Hepatic stellate cell (primary cell): ENCODE measurements at places on chromosomes 5 and 9.

DNA sequence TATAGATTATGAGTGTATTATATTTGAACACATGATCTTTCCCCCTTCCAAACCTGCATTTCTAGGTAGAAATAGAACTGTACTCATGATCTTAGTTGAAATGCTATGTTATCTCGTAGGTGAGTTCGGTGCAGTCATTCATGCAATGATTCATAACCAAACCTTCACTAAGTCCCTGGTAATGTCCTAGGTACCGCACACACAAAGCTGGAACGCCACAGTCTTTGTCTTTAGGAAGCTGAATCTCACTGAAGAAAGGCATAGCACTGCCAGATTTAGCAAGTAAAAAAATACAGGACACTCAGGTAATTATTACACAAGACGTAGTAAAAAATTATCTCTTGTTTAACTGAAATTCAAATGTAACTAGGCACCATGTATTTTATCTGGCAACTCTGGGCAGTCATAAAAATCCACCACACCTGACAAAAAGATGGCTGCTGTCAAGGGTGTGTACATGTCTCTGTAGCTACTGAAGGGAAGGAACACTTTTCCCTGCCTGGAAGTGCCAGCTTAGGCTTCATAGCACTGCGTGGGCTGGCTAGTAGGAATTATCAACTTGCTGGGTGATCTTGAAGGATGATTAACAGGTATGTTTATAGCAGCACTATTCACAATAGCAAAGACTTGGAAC is 28.0 kb upstream of the TXN start:
- no peak for DNase-seq

DNA sequence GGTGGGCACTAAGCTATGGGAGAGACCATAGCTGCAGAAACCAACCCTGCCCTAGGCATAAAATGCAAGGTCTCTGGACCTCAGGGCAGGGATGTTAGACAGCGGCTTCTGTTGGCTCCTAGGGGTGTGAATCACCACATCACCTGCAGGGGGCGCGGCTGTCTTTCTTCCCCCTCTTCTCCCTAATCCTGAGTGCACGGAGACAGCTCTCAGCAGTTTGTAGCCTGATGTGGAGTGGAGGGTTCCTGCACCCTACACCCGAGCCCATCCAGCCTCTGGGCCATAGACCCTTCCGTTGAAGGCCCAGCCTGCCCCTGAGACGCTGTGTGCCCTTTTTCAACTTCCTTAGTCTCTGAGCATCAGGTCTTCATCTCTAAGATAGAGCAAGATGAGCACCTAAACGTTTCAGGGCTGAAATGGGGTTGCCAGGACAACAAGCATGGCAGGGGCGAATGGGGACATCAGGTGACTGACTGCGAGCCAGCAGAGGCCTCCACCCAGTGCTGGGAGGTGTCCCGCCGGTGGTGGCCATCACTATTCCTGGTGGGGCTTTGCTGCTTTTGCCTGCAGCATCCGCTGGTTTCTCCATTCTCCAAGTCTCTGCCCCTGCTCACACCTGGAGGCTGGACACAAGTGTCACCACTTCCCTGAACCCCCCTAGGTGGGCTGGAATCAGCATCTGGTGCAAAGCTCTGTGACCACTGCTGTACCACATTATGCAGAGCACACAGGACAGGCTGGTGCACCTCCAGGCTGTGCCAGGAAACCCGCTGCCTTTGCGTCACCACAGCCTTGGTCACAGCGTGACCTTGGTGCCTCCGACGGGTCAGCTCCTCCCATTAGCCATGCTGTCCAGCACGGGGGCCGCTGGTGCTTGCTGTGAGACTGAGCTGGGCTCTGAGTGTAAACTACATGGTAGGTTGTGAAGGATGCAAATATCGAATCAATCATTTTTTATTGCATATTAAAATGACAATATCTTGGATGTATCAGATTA is 2.5 kb upstream of the SEC16A start:
- peak; percentile 88 for DNase-seq

DNA sequence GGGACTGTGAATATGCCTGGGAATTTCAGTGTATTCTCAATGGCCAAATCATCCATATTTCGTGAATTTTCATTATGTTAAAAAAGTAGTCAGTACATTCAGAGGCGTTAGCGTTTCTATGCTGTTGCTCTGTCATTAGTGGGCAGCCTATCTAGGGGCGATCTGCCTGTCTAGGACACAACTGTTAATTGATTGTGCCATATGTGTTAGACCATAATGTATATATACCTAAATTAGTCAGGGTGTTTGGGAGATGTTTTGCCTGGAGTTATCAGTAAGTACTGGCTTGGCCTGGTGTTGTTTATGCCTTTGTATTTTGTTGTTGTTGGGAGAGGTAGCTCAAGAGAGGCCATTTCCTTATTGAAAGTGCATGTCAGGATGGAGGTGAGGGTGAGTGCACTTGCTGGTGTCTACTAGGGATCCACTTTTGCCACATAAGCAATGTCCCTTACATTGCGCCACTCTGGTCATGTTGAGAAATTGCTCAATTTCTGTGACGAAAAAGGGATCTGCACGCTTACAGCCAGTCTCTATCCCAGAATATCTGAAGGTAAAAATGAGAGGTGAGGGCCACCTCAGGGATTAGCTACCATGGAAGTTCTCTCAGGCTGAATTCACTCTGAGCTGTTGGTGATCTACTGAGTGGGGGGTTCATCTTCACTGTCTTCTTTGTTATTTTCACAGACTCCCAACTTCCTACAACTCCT is 123.3 kb downstream of the ST8SIA4 start:
- no peak for DNase-seq

GRCh38 chr9:130988400-130988747 is 20.6 kb upstream of the LAMC3 start:
- no peak for DNase-seq

DNA sequence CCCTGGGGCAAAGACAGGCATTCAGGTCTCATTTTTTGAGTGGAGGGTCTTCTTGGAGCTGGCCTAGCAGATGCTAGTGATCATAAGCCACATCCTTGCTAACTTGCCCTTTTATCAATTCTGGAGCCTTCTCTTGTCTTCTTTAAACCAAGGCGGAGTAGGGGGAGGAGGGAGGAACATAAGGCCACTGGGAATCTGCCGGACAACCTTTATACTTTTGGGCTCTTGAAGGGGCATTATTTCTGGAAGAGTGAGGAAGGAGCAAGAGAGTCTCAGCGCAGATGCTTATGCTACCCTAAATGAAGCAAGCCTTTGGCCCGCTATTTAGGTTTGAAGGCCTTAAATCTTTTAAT is 2.0 kb downstream of the TMEFF1 start:
- no peak for DNase-seq

GRCh38 chr5:169301986-169302385 is 1.0 kb upstream of the SLIT3 start:
- DNase-seq = no peak

GRCh38 chr9:113388833-113389232 is 12.0 kb upstream of the HDHD3 start:
- DNase-seq = no peak

GRCh38 chr9:22009506-22009867 is 382 bp upstream of the CDKN2B start:
- DNase-seq = no peak

DNA sequence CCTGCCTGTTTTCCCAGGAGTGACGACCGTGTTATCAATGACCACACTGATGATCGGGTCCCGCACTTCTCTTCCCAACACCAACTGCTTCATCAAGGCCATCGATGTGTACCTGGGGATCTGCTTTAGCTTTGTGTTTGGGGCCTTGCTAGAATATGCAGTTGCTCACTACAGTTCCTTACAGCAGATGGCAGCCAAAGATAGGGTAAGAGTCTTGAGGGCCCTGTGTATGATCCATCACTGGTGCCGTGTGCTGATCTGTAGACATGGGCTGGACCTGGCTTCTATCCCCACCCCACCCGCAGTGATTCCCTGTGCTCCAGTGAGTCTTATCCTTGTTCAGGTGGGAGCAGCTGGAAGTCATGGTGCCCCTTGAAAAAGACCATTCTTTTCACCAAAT is 26.0 kb downstream of the GABRP start:
- DNase-seq = peak; percentile 33

GRCh38 chr5:159184858-159185381 is 24.4 kb downstream of the RNF145 start:
- DNase-seq = peak; percentile 35

- no peak for DNase-seq
Observed at GRCh38 chr9:38031594-38031993, 37.4 kb downstream of the SHB start.

- DNase-seq = no peak
Observed at GRCh38 chr9:26579056-26579455, 313.5 kb downstream of the CAAP1 start.

GRCh38 chr9:88579050-88579715 is 44.2 kb downstream of the NXNL2 start:
- no peak for DNase-seq

GRCh38 chr5:119071561-119071995 is 691 bp downstream of the DMXL1 start:
- DNase-seq = no peak

- no peak for DNase-seq
Observed at GRCh38 chr5:33324667-33325307, 116.0 kb upstream of the TARS1 start.

DNA sequence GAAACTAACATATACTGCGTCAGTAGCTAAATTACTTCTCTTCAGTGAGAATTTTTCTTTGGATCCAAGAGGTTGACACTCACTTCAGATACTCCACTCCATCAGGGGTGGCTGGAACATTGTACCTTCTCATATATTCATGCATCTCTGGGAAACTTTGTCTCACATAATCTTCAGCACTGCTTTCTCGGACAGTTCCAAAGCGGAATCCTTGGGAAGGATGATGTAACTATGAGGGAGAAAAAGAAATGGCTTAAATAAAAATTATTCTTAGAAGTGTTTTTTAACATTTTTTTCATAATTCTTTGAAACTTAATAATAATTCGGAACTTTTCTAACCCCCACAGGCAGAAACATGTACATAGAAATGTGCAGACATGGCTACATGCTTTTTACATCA is 33.4 kb upstream of the PPP3R2 start:
- DNase-seq = no peak

DNA sequence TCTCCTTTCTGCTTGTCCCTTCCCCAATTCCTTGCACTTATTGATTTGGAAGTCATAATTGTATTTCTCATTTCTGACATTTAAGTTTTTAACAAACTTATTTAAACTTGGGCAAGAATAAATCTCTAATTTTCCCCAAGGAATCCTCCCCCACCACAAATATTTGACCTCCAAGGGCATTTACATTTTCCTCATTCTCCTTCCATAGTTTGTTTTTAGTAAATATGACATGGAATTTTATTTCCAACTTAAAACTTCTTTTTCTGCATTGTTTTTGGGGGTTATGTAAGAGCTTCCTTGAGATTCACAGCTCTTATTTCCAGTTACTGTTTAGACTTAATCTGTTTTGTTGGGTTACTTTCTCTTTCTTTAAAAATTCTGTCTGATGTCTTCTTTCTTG is 64.9 kb downstream of the ZNF618 start:
- peak; percentile 12 for DNase-seq

- DNase-seq = no peak
Observed at GRCh38 chr5:99866740-99867139, 668.4 kb upstream of the FAM174A start.

DNA sequence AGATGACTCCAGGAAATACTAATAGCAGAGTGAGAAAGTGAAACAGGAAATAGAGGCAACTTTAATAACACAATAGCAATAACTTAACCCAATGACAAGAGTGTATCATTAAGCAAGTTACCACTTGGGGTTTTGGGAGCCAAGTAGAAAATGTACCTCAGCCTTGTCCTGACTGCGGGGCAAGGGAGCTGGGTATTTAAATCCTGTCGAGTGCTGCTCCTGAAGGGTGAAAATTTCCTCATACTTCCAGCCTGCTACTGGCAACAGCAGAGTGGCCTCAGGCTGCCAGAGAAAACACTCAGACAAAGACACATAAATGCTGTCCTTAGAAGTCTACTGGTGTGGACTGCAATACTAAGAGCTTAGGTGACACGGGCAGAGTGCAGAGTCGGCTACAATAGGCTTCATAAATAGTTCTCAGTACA is 112.5 kb upstream of the EMB start:
- DNase-seq = no peak

DNA sequence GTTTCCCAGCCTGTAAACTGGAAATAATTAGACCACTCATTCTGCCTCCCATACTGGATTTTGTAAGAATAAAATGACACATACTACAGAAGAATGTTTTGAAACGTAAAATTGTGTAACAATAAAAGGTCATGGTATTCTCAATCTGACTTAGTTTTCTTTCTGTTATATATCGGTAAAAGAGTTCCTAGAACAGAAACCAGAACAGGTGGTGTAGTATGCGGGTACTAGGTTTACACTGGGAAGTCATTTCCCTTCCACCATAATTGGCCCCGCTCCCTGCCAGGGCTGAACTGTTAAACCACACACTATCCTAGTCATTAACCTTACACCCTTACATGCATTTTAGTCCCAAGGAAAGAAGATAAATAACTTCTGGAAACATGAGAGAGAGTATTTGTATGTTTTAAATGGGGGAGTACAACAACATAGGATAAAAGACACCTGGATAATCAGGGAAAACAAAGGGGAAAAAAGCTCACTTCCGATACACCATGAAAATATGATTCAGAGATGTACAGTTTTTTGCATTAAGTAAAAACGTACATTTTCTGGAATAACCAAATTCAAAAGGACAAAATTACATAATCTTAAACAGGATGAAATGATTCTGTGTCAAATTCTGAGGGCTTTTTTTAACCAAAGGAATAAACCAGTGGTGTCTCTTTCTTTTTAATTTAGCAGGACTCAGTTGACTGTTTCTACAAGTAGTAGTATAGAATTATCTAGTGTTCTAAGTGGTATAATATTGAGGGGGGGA is 199.7 kb downstream of the GLIS3 start:
- no peak for DNase-seq

DNA sequence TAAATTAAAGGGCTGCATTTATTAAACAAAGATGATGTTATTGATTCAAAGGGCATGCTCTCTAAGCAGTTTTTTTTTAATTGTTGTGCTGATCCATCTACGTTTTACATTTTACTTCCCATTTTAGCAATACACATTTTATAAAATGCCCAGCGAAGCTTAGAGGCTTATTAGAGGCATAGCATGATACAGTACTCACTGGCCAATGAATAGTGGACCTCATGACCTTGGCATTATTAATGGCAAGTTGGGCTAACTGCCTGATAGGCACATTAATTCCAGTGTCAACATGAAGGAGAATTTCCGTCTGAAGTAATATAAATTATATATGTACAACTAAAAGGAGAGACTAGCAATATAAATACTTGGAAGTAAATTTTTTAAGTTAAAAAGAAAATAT is 837.2 kb downstream of the EFNA5 start:
- DNase-seq = no peak

- DNase-seq = peak; percentile 26
Observed at GRCh38 chr5:122093415-122094180, 15.5 kb upstream of the LOX start.
